ENCODE measurements at places on chromosomes 12 and 14.

- DNase-seq: no peak
These were observed 104.0 kb upstream of the PTPRB start for GRCh38 chr12:70741256-70741655.

GRCh38 chr14:40074169-40074568, 641.9 kb upstream of the FBXO33 start:
- no peak for DNase-seq

DNA sequence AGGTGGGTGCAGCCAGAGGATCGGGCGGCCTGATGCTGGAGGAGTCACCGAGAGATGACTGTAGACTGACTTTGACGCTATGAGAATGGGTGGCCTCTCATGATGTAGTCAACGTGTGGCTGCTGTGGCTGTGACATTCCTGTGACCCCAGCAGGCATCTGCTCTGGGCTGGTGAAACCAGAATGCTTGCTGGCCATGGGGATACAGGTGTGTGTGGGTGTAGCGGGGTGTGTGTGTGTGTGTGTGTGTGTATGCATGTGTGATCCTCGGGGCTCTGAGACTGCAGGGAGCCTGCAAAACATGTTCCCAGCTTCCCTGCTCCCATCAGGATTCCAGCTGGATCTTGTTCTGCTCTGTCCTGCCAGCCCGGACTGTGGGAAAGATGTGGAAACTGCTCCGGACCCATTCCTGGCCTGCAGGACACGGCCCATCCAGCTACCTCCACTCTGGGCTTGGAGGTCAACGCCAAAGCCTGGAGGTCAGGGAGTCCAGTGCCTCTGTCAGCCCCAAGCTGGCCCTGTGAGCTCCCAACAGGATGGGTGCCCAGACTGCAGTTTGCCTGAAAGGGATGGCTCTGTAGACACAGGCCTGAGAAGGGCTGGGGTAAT, 18.8 kb upstream of the HHIPL1 start:
- no peak for DNase-seq

DNA sequence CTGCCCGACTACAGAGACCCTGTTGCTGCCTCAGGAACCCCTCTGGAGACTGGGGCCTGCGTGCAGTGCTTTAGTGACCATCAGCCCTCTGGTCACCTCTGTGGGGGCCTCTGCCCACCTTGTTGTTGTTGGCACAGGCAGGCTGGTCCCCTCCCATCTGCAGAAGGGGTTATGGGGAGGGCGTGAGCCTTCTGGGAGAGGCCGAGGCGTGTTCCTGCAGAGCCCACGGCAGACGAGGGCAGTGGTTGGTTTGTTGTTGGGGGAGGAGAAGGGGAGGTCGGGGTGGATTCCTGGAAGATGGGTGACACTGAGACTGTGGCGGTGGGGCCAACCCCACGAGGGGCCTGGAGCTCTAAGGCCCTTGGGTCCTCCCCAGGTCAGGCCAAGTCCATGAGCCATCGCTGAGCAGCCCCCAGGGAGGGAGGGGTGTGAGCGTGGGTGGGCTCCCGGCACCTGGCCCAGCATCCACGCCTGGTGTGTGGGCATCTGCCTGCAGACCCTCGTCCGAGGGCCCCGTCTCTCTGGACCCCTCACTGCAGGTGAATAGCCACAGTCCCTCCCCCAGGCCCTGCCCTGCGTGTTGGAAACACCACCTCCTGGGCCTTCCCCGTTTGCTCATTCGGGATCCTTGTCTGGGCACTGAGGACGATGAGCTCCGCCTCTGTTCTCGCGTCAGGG, 23.6 kb downstream of the FBRSL1 start:
- no peak for DNase-seq

DNA sequence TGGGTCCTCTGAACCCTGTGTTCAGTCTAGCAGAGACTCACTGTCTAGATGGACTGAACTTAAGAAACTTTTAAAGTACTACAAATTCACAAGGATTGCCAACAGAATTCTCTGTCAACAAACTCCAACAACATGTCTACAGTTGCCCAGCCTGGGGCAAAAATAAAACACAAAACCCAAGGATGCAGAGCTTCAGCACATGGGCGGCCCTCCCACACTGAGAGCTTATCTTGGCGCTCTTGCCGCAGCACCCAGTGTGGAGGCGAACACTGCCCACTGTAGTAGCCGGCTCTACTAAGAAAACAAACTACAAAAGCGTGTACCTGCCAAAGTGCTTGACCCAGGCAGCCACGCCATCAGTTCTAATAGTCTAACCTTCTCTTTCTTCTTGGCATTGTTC, 66.7 kb downstream of the PTPN21 start:
- no peak for DNase-seq

GRCh38 chr12:104352106-104352713, 48.7 kb downstream of the EID3 start:
- no peak for DNase-seq

DNA sequence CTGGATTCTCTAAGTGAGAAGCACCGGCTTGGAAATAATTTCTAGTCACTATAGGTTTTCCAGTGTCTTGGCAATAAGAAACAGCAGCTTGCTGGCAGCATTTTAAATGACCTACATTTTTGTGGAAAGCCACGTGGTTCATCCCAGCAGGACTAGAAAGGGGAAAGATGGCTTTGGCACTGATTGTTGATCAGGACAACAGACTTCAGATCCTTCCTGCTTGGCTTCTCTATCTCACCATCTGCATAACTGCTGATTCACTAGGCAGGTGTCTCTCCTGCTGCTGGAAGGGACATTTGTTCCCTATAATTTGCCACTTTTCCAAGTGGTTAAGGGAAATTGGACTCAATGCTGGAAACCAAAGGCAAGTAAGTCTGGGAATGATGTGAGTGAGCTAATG, 131.0 kb downstream of the TTC8 start:
- DNase-seq: no peak

- DNase-seq: no peak
These were observed 31.3 kb downstream of the PRKD1 start for GRCh38 chr14:29896354-29896821.

GRCh38 chr14:89339579-89339978, 77.5 kb downstream of the FOXN3 start:
- DNase-seq: no peak

DNA sequence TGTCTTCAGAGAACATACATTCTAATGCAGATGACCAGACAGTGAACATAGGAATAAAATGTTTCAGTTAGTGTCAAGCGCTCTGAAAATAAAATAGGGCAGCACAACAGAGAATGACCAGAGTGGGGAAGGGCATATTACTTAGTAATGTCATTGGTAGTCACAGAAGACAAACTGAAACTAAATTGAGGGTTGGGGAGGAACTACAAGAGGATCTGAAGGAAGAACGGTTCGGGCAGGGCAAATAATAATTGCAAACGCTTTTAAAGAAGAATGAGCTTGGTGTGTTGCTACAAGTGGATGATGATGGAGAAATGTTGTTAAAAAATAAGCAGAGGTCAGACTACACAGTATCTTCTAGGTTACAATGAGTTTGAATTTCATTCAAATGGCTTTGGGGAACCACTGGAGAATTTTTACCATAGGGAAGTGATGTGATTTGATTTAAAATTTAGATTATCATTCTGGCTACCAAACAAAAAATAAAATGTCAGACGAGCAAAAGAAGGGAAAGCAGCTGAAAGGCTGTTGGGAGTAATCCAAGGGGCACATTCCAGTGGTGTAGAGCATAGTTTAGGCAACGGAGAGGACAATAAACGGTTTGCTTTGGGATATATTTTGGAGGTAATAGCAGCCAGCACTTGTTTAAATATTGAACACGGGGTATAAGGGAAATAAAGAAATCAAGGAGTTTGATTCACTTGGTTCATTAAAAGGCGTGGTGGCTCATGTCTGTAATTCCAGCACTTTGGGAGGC, 56.3 kb upstream of the SLC6A13 start:
- no peak for DNase-seq

- no peak for DNase-seq
These were observed 677 bp downstream of the C12orf75 start for GRCh38 chr12:105330931-105331804.

- no peak for DNase-seq
These were observed 56.4 kb upstream of the PZP start for GRCh38 chr12:9264546-9264945.

GRCh38 chr14:32341947-32342846, 13.1 kb downstream of the AKAP6 start:
- no peak for DNase-seq

- no peak for DNase-seq
These were observed 886.0 kb upstream of the FBXO33 start for GRCh38 chr14:40318211-40318719.

DNA sequence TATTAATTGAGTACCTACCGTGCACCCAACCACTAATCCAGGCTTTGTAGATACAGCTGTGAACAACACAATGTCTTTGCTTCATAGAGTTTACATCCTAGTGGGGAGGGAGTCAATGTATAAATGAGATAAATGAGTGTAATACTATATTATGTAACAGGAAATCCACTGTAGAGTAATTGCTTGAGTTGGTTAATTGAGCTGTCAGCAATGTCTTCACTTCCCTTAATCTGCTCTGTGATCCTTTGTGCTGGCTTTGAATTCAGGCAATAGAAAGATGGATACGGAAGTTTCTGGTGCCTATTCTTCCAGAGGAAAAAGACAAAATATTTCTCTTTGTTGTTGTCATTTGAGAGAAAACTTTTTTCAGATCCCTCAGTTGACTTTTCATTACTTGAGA, 104.0 kb upstream of the SLC16A7 start:
- DNase-seq: no peak

DNA sequence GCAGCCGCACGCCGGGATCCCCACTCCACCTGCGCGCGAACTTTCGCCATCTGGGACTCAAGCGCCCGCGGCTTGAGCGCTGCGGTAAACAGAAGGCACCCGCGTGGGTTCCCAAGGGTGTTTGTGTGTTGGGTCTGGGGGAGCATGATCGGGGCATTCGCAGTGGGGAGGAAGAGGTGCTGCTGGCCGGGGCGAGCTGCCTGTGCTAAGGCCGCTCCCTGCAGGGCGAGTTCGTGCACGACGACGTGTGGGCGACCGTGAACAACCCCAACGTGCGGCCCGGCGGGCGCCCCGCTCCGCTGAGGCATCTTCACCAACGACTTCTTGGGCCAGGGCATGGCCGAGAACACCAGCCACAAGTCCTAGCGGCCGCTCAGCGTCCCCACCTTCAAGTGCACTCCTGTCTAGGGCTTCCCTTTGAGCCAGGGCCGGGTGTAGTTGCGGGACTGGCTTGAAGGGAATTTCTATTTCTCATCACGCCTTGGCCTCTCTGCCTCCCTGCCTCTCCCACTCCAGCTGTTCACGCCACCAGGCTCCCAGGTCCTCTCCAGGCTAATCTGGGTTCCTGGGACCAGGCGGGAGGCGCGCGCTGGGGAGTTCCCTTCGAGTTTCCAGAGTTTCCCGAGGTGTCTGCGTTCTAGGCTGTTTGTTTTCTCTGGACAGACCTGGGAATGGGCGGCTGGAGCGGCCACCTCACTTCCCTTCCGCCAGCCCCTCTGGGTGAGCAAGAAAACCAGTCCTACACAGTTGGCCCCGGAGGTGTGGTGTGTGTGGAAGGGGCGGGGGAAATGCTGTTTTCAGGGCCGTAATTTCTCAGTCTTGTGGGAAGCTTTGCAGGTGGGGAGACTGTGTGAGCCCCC, 417.8 kb upstream of the TMTC1 start:
- no peak for DNase-seq
